Fibroblast of mammary gland (primary cell): ENCODE measurements at places on chromosomes 2 and 18.
A peak's percentile ranks its signal among the peaks of the same experiment; 100 is the strongest.

GRCh38 chr18:72612894-72613533 is 68.9 kb upstream of the CBLN2 start:
- no peak for DNase-seq

DNA sequence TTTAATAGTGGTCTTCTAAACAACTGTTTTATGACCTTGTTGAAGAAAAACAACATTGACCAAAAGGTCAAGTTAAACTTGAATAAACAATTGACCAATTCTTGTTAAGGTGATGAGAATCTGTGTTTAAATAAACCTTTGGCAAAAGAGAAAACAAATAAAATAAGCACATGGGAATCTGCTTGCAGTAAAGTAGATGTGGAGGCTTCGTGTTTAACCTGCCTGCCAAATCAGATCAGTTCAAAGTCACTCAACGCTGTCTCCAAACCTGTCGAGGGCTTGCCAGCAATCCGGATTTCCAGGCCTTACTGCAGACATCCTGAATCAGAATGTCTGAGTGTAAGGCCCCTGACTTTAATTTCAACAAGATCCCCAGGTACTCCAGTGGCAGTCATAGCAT is 55.1 kb upstream of the AQP4 start:
- no peak for DNase-seq

GRCh38 chr2:44285174-44285573 is 9.9 kb downstream of the SLC3A1 start:
- DNase-seq: peak; percentile 31

DNA sequence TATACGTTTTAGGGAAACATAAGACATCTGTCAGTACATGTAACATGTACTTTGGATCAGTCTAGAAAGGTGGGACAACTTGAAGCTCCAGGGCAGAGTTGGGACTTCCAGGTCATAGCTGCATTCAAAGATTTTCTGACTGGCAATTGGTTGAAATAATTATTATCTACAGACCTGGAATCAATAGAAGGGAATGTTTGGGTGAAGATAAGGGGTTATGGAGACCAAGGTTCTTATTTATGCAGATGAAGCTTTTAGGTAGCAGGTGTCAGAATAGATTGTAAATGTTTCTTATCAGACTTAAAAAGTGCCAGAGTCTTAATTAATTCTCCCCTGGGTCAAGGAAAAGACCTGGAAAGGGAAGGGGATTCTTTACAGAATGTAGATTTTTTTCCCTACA is 19.8 kb downstream of the RPIA start:
- DNase-seq: no peak

DNA sequence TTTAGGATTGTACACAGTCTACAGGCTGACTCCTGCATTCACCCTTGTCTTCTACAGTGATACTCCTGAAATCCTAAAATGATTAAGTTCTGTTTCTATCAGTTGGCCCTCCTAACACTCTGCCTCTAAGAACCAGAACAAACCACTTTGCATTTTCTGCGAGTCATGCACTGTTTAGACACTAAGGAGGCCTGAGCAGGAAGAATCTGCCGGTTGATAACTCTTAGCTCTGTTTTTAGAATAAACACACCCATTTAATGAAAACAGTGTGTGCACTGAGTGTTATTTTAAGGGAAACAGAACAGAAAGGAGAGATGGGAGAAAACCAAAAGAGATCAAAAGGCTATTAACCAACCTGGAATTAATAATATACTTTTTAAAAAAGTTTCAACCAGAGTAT is 22.9 kb upstream of the SSB start:
- peak; percentile 58 for DNase-seq

- DNase-seq: no peak
Measured at GRCh38 chr2:58875436-58875835, 634.3 kb upstream of the FANCL start.

DNA sequence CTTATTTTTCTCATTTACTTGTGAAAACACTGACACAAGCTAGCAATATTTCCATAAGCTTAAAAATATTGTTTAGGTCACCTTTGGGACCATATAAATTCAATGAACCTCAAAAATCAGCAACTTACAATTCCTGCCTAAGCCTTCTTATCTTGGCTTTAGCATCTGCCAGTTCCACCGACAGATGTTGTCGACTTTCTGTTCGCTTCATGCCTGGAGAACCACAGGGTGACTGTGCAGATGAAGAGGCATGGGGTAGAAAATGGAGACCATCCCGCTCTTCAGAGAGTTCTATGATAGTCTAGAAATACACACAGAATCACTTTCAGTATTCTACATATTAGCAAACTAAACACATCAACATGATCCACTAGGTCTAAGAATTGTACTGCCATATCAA is 64.2 kb downstream of the CCDC88A start:
- no peak for DNase-seq

- no peak for DNase-seq
Measured at GRCh38 chr18:77084688-77085035, 47.9 kb downstream of the MBP start.

GRCh38 chr2:176067589-176068418 is 16.0 kb downstream of the EVX2 start:
- DNase-seq: no peak

DNA sequence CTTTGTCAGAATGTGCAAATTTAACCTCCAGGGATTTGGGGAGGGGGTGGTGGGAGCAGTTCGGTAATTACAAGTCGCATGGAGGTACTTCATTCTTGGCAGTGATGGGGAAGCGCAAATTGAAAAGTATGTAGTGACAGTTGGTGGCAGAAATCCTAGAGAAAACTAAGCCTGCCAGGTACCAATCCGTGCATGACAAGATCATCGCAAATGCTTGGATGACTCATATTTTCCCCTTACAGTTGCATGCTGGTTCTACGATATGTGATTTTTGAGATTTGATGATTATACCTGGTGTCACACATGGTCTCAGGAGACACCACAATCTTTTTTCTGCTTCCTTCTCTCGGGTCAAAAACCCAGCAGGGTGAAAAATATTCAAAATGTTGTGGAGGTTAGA is 479.7 kb upstream of the ID2 start:
- no peak for DNase-seq

DNA sequence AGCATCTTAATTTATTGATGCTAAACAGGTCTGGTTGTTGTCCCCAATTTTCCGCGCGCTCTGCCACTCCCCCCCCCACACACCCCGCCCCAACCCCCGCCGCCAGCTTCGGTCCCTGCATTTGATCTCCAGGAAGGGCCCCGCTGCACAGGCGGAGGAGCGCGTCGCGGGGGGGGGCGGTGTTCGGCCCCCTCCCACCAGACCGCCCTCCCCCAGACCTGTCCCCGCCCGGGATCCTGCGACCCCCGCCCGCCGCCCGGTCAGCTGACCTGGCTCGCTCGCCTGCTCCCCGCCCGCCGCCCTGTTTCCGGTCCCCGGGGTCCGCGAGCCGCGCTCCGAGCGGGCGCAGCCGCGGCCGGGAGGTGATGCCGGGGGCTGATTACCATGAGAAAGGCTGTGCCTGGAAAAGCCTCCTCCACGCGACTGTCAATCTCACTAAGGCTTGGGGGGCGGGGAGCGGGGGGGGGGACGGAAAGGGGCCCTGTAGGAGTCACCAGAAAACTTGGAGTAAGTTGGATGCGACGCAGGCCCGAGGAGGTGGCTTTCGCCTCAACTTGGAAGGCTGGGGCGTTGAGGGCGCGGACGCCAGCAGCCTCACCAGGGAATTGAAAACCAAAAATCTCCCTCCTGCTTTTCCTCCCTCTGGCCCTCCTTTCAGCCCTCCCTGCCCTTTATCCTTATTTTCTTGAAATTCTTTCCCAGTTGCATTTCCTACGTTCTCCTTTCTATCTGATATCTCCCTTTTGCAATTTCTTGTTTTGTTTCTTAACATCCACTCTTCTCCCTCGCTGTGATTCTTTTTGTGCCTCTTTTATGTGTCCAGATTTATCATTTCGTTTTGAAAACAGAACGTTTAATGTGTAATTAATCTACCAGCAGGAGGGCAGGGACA is 4.4 kb upstream of the ZEB2 start:
- no peak for DNase-seq

GRCh38 chr2:37282746-37283145 is 41.9 kb downstream of the PRKD3 start:
- no peak for DNase-seq

- no peak for DNase-seq
Measured at GRCh38 chr2:64858541-64859311, 130.5 kb upstream of the SLC1A4 start.

DNA sequence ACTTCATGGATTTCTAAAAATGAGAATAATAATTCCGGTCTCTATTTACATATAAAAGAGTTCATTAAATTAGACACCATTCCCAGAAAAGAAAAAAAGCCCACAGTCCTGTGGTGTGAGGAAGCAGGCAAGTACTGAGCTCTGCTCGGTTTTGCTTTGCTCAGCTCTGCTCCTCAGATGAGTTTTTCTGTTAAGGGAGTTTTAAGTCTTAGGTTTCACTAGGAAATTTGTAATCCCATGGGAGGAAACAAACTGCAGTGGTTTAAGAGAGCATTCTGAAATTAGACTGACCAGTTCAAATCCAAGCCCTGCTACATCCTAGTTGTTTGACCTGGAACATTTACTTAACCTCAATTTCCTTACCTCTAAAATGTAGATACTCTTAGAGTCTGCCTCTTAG is 338.6 kb upstream of the MMADHC start:
- peak; percentile 22 for DNase-seq

DNA sequence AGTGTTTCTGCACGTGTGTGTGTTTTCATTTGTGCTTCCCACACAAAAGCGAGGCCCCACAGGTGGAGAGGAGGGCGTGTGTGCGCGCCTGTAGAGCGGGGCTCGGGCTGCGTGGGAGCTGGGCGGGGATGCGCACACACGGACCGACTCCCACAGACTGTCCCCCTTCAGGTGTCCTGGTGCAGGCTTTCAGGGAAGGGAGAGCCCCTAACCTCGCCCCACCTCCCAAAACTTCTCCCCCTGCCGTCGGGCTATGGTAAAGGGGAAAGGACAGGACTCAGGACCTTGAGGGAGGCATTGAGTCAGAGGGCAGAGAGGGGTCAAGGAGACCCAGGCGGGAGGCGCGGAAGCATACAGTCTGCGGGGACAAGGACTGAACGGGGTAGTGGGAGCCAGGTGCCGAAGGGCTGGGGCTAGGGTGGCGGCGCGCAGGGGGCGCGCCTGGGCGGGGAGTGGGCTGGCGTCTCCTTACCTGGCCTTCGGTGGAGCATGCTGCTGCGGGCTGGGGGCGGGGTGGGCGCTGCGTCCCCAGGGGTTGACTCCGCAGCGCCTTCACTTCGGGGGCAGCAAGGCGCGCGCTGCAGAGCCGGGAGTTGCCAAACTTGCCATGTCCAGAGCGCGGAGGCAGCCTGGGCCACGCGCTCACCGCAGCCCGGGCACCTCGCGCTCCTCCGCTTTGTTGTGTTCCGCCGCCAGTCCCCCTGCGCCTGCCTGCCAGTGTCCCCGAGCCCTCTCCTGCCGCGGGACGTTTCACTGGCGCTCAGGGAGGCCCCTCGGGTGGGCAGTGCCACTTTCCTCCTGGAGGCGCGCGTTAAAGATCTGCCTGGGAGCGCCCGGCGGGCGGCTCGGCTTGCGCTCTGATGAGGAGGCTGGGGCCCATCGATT is 302.0 kb downstream of the NCKAP5 start:
- no peak for DNase-seq

- DNase-seq: no peak
Measured at GRCh38 chr2:54955358-54956110, 94.7 kb downstream of the RTN4 start.

- no peak for DNase-seq
Measured at GRCh38 chr2:223210489-223210888, 158.5 kb downstream of the KCNE4 start.

- no peak for DNase-seq
Measured at GRCh38 chr2:240269886-240270285, 129.4 kb upstream of the OTOS start.

GRCh38 chr2:236353594-236353942 is 89.4 kb upstream of the ASB18 start:
- no peak for DNase-seq

- DNase-seq: peak; percentile 5
Measured at GRCh38 chr2:230586328-230586982, 126.2 kb upstream of the CAB39 start.

DNA sequence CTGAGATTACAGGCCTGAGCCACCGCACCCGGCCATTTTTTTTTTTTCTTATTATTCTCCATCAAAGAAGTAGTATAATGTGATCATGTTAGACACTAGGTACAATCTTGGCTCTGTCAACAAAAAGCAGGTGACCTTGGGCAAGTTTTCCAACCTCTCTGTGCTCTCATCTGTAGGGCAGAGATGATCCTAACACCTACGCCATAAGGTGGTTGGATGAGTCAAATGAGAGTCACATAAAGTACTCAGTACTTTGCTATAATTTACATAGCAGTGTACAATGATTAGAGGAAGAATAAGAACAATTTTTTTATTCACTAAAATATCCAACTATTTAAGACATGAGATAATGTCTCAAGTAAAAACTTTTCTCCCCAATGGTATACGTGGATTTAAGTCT is 128.6 kb downstream of the TGIF1 start:
- peak; percentile 69 for DNase-seq

DNA sequence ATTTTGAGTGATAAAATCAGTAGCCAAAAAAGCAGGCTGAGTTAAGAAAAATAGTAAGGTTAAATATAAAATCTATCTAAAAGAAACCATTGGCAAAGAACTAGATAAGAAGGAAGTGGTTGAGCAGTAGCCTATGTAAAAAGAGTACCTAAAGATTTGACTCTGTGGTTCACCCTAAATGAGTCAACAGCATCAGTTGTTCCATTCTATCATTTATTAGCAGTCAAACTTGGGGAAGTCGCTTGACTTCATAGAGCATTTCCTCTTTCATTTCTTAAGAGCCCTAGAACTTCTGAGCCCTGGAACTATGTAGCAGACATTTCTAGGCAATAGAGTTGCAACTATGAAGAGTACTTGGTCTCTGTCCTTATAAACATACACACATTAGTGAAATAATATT is 381.7 kb downstream of the NUP35 start:
- DNase-seq: no peak
